ENCODE measurements at places on chromosomes 5 and 9. TPM values are rescaled to one million over a fixed set of nuclear protein-coding genes. Genes with fewer than 3 reads are reported as not detected.

DNA sequence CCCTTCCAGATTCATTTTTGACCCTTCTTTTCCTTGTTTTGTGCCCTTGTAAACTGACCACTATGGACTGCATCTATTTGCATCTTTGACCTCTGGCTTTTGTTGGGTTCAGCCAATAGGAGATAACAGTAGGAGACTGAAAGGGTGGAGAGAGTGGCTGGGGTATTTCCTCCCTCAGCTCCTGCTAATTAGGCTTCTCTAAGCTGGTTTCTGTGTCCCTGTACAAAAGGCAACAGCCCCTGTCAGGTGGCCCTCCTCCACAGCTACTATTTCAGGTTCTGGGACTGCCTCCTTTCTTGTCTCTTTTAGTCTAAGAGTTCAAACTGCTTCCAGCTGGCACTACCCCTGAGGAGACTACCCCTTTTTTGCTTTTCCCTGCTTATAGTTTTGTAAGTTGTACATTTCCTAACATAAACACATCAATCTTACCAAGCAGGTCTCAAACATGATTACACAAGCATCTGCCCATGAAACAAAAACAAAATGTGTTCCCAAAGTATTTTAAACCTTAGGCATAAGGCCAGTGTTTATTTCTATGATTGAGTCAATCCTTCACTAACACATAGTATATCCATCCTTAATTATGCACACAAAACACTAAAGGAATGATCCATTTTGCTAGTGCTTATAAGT lies 262.0 kb upstream of the TRPM3 start:
- no peak for DNase-seq

GRCh38 chr5:45355189-45355992 lies 340.8 kb downstream of the HCN1 start:
- no peak for DNase-seq

GRCh38 chr9:129026442-129027223 lies 1.5 kb downstream of the SH3GLB2 start:
- DNase-seq, result no peak

- no peak for DNase-seq
These were observed 3.6 kb upstream of the TRIM41 start for GRCh38 chr5:181219262-181220177.

DNA sequence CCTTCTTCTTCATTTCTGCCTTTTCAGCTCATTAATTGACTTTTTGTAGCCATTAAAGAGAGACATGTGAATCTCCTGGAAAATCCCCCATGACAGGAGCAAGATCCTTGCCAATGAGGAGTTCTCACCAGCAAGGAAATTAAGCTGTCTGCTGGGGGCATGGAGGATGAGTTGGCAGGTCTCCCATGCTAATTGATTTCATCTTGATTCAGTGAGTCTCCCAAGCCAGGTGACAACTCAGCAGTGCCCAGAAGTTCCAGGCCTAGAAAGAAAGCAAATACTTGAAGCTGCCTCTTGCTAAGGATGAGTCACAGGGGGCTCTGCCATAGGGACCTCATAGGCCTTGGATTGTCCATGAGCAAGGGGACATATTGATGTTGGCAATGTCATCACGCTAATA lies 30.0 kb upstream of the ADRA1B start:
- DNase-seq, result no peak

DNA sequence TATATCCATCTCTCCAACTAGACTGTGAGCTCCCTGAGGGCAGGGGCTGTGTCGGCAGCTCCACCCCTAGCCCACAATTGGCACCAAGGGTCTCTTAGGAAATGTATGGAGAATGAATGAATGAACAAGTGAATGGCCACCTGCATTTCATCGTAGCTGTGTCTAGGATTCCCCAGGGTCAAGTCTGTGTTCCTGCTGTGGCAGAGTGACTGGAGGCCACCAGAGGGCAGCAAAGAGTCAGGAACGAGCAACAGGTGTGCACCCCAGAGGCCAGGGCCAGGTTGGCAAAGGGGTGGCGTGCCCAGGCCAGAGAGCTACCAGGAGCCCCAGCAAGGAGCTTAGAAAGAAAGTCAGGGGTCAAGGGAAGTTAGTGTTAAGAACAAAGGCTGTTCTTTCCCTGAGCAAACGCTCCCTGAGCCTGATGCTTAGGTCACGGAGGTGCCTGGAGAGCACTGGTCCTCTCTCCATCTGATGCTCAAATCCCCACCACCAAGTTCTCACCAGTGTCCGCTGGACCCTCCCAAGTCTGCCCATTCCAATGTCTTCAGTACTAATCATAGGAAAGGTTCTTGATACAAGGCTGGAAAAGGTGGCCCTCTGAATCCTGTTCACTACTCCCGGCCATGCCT lies 160.7 kb downstream of the PAX5 start:
- DNase-seq, result peak; percentile 73

DNA sequence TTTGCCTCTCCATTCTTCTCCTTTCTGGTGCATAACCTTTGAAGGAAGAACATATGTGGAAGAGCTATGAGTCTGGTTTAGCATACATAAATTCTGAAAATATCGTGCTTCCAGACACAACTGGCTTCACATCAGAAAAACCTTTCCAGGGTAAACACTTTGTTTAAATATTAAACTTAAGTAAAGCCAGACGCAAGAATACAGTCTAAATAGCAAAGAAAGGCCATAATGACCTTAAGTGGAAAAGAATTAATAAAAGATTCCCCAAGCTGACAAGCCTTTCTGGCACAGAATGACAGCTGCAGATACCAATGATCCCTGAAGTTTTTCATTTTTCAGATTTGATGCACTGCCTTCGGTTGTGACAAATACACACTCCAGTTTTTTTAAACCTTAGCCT lies 13.5 kb upstream of the TSSK1B start:
- no peak for DNase-seq

- DNase-seq, result no peak
These were observed 415.8 kb downstream of the SPATA31D1 start for GRCh38 chr9:82404196-82404870.

DNA sequence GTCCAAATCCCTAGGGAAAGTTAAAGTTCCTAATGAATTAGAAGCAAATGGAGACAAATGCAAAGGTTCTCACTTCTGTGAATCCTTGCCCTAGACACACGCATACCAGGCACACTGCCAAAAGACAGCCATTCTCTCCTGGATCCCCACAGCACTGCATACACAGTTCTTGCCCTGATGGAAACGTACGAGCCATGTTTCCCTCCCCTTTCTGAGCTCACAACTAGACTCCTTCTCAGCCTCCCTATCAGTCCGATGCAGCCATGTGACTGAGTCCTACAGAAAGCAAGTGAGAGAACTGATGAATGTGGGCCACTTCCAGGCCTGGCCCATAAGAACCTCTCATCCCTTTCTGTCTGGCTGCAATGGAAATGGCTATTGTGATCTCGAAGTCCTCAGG lies 92.0 kb downstream of the ZNF608 start:
- DNase-seq, result no peak

GRCh38 chr5:137743031-137743640 lies 7.2 kb upstream of the KLHL3 start:
- peak; percentile 61 for DNase-seq

- DNase-seq, result no peak
These were observed 39.2 kb downstream of the NSG2 start for GRCh38 chr5:174084691-174085154.

DNA sequence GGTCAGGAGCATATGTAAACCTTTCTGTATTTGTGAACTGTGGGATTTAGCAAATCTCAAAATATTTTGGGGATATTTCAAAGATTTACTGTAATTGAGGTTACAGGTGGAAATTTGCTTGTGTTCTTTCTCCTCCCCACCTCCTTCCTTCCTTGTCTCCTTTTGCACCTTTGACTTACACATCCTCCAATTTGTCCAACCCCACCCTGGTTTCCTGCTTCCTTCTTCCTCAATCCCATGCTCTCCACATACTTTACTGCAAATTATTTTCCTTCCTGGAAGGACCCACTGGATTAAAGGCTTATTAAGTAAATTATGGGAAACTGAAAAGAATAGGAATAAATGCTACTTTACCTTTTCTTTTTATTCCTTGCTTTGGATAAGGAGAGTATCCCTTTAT lies 74.5 kb upstream of the LRRC70 start:
- DNase-seq, result no peak

GRCh38 chr5:68299105-68299504 lies 83.5 kb downstream of the PIK3R1 start:
- DNase-seq, result no peak

Gene FBLL1
- 0.20 TPM for total RNA-seq

Gene CFAP157
- not detected for total RNA-seq

Gene TAF11L12
- not detected for total RNA-seq

Gene PCDHB8
- not detected for total RNA-seq

Data from activated CD4-positive, alpha-beta memory T cell treated with anti-CD3 and anti-CD28 coated beads, Interleukin-2, amount 10 ng/mL, durations not matched to agents 7 days and 5 days (primary cell).